ENCODE measurements at places on chromosomes 4 and X.

DNA sequence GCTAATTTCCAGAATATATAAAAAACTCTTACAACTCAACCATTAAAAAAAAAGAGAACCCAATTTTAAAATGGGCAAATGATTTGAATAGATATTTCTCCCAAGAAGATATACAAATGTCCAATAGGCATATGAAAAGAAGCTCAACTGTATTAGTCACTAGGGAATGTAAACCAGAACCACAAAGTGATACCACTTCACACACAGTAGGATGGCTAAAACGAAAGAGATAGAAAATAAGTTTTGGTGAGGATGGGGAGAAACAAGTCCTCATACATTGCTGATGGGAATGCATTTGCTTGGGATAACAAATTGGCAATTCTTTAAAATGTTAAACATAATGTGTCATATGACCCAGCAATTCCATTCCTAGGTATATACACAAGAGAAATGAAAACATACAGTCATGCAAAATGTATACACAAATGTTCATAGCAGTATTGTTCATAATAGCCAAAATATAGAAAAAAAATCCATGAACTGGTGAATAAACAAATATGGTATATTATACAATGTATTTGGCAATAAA, 5.7 kb downstream of the TCEAL3 start:
- no peak for DNase-seq

- no peak for DNase-seq
These were observed 46.6 kb downstream of the ADAMTS3 start for GRCh38 chr4:72522440-72522839.

GRCh38 chr4:86592553-86593249, 1.4 kb upstream of the PTPN13 start:
- DNase-seq: no peak

- DNase-seq: no peak
These were observed 154.8 kb upstream of the PDE5A start for GRCh38 chr4:119783189-119783983.

- DNase-seq: no peak
These were observed 48.0 kb upstream of the SOD3 start for GRCh38 chr4:24747234-24747975.

- no peak for DNase-seq
These were observed 10.5 kb downstream of the GPR82 start for GRCh38 chrX:41734530-41734929.

DNA sequence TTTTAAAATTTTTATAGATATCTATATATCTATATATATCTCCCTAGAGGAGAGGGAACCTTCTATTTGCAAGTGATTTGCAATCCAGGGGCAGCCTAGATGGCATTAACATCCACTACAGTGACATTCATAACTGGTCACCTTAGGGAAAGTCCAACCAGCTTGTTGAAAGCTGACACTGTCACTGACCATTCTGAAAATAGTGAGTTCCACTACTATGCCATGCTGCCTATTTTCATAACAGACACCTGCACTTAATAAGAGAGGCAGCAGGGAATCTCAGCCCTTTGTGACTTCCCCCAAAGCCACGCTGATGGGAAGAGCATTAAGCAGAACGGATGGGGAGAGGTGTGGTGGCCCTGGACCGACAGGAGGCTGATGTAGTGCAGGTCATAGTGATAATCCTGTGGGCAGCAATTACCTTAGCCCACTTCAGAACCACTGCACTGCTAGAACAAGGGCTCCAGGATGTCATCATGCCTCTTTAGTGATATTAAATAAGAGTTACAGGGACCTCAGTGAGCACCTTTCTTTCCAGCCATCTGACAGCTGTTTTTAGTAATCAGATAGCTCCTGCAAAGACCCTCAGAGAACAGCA, 51.3 kb downstream of the GPRIN3 start:
- no peak for DNase-seq
